ENCODE measurements at places on chromosomes 4 and X. TPM values are rescaled to one million over a fixed set of nuclear protein-coding genes. Genes with fewer than 3 reads are reported as not detected.
A peak's percentile ranks its signal among the peaks of the same experiment; 100 is the strongest.

Gene MMRN1
- total RNA-seq = 1.1 TPM

GRCh38 chrX:39936886-39937770, 160.6 kb downstream of the BCOR start:
- peak; percentile 12 for DNase-seq

GRCh38 chr4:146193628-146194027, 18.1 kb downstream of the LSM6 start:
- no peak for DNase-seq

Gene SLC7A11
- 3.6 TPM for total RNA-seq

DNA sequence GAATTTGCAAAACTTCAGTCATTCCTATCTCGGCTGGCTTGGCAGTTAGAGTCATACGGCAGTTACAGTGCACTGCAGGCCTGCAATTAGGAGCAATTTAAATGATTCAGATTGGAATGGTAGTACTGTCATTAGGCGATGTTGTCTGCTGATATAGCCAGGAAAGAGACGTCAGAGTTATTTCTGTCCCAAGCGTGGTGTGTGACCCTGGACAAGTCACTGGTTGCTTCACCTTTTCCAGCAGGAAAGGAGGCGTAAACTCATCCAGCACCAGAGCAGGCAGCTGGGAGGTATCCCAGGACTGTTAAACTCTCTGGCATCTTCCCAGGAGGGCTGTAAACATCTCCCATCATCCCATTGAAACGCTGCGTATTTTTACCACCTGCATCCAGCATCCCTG, 836 bp upstream of the LNX1 start:
- DNase-seq = no peak

DNA sequence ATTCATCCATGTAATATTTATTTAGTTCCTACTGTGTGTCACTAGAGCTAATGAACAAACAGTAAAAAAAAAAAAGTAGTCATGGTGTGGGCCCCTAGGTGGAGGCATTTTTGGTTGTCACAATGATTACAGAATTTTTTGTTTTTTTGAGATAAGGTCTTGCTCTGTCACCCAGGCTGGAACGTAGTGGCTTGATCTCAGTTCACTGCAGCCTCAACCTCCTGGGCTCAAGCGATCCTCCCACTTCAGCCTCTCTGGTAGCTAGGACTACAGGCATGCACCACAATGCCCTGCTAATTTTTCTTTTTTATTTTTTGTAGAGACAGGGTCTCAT, 22.0 kb downstream of the DNAAF6 start:
- DNase-seq = no peak

Gene MAGED1
- 128 TPM for total RNA-seq

DNA sequence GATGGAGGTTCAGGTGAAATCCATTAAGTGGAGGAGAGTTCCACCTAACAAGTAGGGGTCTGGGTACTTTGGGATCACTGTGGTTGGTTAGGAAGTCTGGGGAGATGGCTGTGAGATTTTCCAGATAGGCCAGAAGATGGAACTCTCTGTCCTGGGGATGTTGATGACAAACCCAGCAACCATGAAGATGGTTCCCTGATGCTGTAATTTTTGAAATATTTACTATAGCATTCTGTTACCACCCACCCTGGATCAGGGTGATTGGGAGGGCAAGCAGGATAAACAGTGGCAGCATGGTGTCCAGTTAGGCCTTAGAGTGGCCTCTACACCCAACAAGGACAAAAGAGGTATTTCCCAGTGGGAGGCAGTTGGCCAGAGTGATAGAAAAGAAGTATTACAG, 15.9 kb upstream of the NELFA start:
- DNase-seq = no peak

Gene NLGN4X
- 0.21 TPM for total RNA-seq

Gene SERTM2
- not detected for total RNA-seq

DNA sequence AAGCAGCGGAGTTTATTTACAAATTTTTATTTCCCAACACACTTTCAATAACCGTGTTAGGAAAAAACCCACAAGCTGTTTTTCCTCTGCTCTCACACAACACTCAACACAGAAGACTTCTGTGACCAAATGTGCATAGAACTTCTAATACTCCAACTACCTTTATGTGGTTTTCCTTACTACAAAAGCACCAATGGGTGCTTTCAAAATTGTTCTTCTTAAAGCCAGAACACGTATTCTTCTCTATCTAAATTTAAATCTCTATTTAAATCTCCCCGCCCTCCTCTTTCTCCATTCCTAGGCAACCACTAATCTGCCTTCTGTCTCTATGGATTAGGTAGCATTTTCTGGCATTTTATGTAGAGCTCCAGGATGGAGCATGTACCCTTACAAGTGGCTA, 90.0 kb downstream of the SHROOM2 start:
- DNase-seq = no peak

Gene ZNF711
- 2.0 TPM for total RNA-seq

GRCh38 chr4:119050527-119051090, 85.0 kb upstream of the MYOZ2 start:
- no peak for DNase-seq

DNA sequence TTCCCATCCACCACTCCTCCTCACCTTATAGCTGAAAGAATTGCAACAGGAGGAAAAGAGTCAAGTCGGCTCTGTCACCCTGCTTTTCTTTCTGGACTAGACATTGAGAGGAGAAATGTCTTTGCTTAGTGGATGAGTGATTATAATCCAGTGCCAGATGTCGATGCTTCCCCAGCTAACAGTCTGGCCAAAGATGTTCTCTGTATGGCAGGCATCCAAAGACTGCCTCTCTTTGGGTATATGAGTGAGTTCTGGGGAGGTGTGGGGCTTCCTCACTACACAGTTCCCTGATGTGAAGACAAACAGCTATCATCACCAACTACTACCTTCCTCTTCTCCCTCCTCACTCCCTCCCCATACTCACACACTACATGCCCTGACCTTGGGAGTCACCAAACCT, 90.9 kb downstream of the COMMD8 start:
- DNase-seq = no peak

DNA sequence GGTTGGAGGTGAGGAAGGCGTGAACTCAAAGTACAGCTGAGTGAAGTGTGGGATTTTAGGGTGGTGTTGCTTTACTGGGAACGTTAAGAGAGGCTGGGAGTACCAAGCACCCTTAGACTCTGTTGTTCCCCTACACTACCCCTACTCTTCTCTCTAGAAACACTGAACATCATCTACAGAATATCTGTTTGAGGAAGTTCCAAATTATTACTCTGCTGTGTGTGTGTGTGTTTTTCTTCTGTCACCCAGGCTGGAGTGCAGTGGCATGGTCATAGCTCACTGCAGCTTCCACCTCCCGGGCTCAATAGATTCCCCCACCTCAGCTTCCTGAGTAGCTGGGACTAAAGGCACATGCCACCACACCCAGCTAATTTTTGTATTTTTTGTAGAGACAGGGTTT, 76.7 kb upstream of the AP1S2 start:
- DNase-seq = no peak

Gene ADAMTS3
- total RNA-seq = not detected

- no peak for DNase-seq
Observed at GRCh38 chrX:9874483-9874882, 88.3 kb downstream of the SHROOM2 start.

DNA sequence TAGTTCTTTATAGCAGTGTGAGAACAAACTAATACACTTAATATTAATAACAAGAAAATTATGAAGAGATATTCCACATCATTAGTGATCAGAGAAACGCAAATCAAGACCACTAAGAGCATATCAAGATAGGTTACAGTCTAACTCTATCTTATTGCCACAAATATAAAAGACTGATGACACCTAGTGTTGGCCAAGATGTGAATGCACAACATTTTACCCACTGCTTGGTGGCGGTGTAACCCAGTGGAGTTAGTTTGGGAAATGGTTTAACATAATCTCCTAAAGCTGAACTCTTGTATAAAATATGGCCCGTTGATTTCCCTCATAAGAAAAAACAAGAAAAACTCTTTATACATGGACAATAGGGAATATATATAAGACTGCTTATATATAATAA, 92.4 kb downstream of the SLITRK2 start:
- DNase-seq = no peak

Gene COQ2
- total RNA-seq = 17.7 TPM

Gene STBD1
- not detected for total RNA-seq

Gene GPR143
- not detected for total RNA-seq

- DNase-seq = peak; percentile 40
Observed at GRCh38 chrX:56248492-56248891, 16.3 kb downstream of the KLF8 start.

Gene PPARGC1A
- not detected for total RNA-seq

DNA sequence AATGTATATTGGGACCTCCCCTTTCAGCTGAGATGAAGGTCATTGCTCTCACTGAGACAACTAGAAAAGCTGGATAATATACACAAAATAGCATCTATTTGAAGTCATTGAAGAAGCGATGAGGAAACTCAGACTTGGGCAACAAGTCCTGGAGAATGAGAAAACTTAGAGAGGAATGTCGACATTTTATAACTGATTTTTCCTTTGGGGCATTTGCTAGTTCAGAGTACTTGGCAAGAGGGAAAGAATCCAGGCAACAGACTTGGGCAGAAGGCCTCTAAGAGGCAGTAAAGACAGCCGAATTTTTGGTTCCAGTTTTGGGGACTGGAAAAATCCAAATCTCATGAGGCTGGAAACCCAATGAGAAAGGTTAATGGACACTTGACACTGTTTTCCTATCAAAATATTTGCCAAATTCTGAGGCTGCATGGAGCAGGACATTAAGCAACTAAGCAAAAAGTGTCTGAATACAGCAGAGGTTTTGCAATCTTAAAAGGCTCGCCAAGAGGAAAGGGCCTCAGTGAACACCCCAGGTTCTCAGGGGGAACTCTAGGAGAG, 21.0 kb upstream of the ANXA5 start:
- no peak for DNase-seq

Gene FAM120C
- 9.4 TPM for total RNA-seq

Gene NEXMIF
- 7.4 TPM for total RNA-seq

DNA sequence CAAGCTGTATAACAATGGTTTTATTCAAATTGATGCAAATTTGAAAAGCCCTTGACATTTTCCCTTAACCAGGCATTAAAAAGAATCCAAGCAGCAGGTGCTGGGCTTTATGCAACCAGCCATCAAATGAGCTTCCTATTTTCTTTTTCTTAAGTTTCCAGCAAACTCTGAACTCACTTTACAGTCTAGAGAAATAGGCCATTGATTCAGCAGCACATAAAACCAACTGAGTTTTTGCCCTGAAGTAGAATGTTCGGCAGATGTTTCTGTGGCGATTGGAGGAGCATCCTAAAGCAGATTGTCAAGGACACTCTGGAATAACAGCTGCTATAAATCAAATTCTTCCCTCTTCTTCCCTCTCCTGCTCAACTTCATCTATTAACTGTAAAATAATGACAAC, 582.8 kb upstream of the CPEB2 start:
- DNase-seq = no peak

Gene AFM
- total RNA-seq = not detected

Gene VCX3A
- total RNA-seq = not detected

GRCh38 chrX:69762340-69762739, 146.4 kb downstream of the EDA start:
- DNase-seq = no peak

- DNase-seq = no peak
Observed at GRCh38 chr4:184399512-184399908, 74.8 kb downstream of the IRF2 start.

Gene MND1
- total RNA-seq = 20.3 TPM

GRCh38 chr4:138438608-138439007, 196.5 kb upstream of the SLC7A11 start:
- no peak for DNase-seq

DNA sequence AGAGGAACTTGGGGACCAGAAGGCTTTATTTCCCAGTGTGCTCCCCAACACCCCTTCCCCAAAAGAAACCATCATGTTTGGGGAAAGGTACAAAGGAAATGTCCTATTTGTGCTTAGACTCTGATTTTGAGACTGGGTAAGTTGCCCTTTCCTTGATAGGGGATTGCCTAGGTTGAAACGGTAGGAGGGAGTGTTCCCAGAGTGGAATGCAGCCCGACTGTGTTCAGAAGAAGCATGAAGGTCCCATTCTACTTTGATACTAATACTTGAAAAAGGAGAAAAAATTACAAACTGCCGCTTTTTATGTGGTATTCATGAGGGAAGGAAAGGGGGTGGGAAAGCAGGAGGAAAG, 32.4 kb upstream of the TMEM131L start:
- DNase-seq = no peak

GRCh38 chr4:138405934-138406567, 163.9 kb upstream of the SLC7A11 start:
- DNase-seq = peak; percentile 42

- DNase-seq = no peak
Observed at GRCh38 chr4:63841266-63841665, 568.0 kb downstream of the TECRL start.

DNA sequence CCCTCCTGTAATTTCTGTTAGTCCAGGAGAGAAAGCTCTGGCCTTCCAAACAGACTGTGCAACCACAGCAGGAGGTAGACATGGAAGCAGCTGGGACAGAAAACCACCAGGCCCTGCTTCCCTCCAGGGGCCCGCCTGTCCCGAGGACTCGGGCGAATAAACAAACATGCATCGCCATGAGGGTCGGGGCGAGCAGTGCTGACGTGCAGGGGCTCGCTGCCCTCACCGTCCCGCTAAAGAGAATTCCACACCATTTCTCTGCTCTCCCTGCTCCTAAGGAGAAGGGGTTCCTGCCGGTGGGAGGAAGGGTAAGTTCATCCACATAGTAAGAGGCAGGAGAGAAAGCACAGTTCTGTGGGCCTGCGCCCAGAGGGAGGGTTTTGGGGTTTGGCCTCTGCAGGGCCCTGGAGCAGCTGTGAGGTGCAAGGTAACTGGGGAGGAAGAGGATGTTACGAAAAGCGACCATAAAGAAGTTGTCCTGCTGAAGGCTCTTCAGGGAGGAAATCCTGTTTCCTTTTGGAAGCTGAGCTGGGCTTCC, 54.9 kb downstream of the WFS1 start:
- DNase-seq = no peak

Gene SLITRK2
- not detected for total RNA-seq
